ENCODE measurements at places on chromosomes 7 and 10. TPM values are rescaled to one million over a fixed set of nuclear protein-coding genes. Genes with fewer than 3 reads are reported as not detected.

Gene TMEM270
- not detected for total RNA-seq

Gene NUTM2E
- not detected for total RNA-seq

Gene UPF2
- total RNA-seq = 29.1 TPM

Gene PRKG1
- 7.9 TPM for total RNA-seq

Gene ZNF239
- 1.8 TPM for total RNA-seq

Gene CPA2
- not detected for total RNA-seq

Gene ELFN1
- 2.3 TPM for total RNA-seq

Gene PIK3CG
- total RNA-seq = 40.0 TPM

Gene PIK3AP1
- total RNA-seq = 256 TPM

Gene NAT16
- not detected for total RNA-seq

Gene SH2D4B
- total RNA-seq = not detected

Gene LDB3
- total RNA-seq = 0.52 TPM

Gene SMNDC1
- total RNA-seq = 16.1 TPM

Gene NKX1-2
- not detected for total RNA-seq

Gene SYT15
- 3.2 TPM for total RNA-seq

Gene MYL10
- not detected for total RNA-seq

Gene ADAM22
- total RNA-seq = 3.6 TPM

Gene CTAGE4
- not detected for total RNA-seq

Measured in spleen (tissue), 13 donors.